ENCODE measurements at places on chromosomes 6 and 20.

DNA sequence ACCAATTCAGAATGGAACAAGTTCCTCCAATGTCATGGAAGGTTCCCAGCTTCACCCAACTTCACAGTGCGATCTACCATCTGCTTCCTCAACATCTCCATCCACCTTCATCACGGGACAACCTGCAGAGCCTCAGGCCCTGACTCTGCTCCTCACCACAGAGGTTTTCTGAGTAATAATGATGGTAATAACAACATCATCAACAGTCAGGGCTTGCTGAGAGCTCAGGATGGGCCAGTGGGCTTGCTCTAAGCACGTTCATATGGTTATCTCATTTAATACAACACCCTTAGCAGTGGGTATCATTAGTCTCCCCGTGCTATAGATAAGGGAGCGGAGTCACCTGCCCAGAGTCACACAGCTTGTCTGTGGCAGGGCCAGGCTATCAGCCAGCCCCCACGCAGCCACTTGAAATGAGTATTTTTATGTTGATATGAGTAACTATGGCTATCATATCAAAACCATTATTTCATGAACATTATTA lies 38.6 kb downstream of the PREX1 start:
- DNase-seq = no peak

GRCh38 chr6:21587961-21588480 lies 5.5 kb upstream of the SOX4 start:
- no peak for DNase-seq

- DNase-seq = no peak
Observed at GRCh38 chr6:33069021-33069738, 4.3 kb downstream of the HLA-DPA1 start.

- DNase-seq = no peak
Observed at GRCh38 chr6:169224185-169224695, 29.4 kb downstream of the THBS2 start.

GRCh38 chr6:40874495-40874894 lies 164.5 kb downstream of the UNC5CL start:
- no peak for DNase-seq

- no peak for DNase-seq
Observed at GRCh38 chr6:90502381-90502780, 84.5 kb downstream of the MAP3K7 start.

- DNase-seq = no peak
Observed at GRCh38 chr6:4039348-4039747, 39.6 kb downstream of the FAM217A start.

GRCh38 chr20:23193801-23194384 lies 107.8 kb upstream of the CD93 start:
- no peak for DNase-seq

DNA sequence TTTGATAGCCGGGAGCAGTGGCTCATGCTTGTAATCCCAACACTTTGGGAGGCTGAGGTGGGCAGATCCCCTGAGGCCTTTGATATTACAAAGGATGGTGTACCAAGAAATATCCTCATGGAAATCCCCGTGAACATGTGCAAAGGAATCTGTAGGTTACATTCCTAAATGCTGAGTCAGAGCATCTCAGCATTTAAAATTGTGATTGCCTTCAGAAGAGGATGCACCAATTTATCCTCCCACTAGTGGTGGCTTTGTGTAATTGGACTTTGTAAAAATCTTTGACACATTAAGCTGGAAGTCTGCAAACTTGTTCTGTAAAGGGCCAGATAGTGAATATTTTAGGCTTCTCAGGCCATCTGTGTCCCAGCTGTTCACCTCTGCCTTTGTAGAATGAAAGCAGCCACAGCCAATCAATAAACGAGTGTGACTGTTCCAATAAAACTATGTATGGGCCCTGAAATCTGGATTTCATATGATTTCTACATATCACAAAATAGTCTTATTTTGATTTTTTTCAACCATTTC lies 11.8 kb downstream of the TMEM14B start:
- no peak for DNase-seq

- DNase-seq = no peak
Observed at GRCh38 chr6:128413291-128413690, 107.1 kb downstream of the PTPRK start.

- no peak for DNase-seq
Observed at GRCh38 chr6:119148825-119149525, 70.5 kb upstream of the FAM184A start.

DNA sequence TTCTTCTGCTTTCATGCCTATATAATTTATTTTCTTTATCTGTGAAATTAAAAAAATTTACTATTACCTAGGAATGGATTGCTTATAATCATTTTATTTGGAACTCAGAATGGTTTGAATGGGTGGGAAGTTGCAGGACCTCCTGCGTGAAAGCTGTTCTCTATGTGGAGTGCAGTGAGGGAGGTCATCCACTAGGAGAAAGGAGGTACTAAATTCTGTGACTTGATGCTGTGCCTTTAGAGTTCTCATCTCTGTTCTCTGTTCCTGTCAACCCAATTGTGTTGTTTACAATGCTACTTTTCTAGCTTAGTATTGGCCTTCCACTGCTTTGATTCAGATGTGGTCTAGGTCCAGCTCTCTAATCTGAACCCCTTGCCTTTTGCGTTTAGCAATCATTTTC lies 65.0 kb upstream of the HIVEP1 start:
- DNase-seq = no peak

GRCh38 chr20:33490023-33490933 lies at the start of gene CBFA2T2:
CBFA2T2 (plus strand) TSS chr20:33490096; CDS start chr20:33490268, 172 bp downstream.
- no peak for DNase-seq

- no peak for DNase-seq
Observed at GRCh38 chr6:73830119-73830518, 134.1 kb downstream of the CD109 start.

- DNase-seq = no peak
Observed at GRCh38 chr6:1612974-1613306, 3.2 kb downstream of the FOXC1 start.

- DNase-seq = no peak
Observed at GRCh38 chr6:93318121-93318520, 101.2 kb downstream of the EPHA7 start.

GRCh38 chr6:169899481-169900145 lies 148.2 kb downstream of the ERMARD start:
- DNase-seq = no peak

DNA sequence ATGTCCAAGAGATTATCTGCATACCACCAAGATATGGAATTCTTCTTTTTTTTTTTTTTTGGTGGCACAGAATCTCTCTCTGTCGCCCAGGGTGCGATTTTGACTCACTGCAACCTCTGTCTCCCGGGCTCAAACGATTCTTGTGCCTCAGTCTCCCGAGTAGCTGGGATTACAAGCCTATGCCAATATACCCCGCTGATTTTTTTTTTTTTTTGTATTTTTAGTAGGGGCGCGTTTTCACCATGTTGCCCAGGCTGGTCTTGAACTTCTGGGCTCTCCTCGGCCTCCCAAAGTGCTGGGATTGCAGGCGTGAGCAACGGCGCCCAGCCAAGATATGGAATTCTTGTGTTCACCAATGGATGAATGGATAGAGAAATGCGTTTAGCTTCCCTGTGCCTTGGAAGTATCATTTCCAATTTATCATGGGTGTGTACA lies 31.0 kb downstream of the POM121L2 start:
- DNase-seq = no peak

GRCh38 chr20:45821947-45822346 lies 5.2 kb downstream of the TNNC2 start:
- no peak for DNase-seq

DNA sequence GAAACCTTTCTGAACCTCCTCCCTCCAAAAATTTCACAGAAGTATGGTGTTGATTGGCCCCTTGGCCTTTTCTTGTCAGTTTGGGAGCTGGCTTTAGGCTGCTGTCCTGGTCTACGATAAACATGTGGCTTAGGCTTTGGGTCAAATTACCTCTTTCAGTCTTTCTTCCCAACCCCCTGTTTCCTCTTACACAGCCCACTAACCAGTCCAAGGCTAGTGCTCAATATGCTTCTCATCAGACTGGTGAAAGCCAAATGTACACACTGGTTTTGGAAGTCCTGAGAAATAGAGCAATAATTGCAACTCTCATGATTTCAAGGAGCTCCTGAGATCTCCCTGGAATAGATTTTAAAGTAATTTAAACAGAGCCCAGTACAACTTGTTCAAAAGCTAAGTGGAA lies 933.7 kb upstream of the GJE1 start:
- DNase-seq = no peak

- DNase-seq = no peak
Observed at GRCh38 chr20:50821257-50821921, 26.5 kb downstream of the BCAS4 start.

GRCh38 chr6:84428300-84428907 lies 201.0 kb upstream of the CEP162 start:
- DNase-seq = no peak

DNA sequence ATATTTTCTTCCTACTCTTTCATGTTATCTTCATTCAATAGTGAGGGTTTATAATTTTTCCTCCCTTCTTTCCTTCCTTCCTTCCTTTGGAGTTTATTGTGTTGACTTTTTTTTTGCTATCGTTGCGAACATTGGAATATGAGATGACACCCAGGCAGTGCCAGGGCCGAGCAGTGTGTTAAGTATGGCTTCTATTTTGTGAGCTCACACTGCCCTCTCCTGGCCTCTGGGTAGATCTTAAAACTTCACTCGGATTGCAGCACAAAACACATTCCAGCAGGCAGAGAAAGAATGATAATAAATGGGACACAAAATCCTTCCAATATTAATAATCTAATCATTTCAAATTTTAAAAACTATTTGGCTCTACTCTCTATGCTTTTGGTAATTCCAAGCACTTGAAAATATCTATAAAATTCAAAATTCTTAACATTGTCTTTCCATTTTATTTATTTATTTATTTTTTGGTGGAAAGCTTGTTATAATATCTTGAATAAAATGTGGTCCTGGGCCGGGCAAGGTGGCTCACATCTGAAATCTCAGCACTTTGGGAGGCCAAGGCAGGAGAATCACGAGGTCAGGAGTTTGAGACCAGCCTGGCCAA lies 147.4 kb upstream of the OLIG3 start:
- peak; percentile 40 for DNase-seq

- no peak for DNase-seq
Observed at GRCh38 chr6:143248359-143248758, 187.7 kb downstream of the AIG1 start.

- DNase-seq = no peak
Observed at GRCh38 chr20:48463916-48464315, 363.9 kb downstream of the PREX1 start.

DNA sequence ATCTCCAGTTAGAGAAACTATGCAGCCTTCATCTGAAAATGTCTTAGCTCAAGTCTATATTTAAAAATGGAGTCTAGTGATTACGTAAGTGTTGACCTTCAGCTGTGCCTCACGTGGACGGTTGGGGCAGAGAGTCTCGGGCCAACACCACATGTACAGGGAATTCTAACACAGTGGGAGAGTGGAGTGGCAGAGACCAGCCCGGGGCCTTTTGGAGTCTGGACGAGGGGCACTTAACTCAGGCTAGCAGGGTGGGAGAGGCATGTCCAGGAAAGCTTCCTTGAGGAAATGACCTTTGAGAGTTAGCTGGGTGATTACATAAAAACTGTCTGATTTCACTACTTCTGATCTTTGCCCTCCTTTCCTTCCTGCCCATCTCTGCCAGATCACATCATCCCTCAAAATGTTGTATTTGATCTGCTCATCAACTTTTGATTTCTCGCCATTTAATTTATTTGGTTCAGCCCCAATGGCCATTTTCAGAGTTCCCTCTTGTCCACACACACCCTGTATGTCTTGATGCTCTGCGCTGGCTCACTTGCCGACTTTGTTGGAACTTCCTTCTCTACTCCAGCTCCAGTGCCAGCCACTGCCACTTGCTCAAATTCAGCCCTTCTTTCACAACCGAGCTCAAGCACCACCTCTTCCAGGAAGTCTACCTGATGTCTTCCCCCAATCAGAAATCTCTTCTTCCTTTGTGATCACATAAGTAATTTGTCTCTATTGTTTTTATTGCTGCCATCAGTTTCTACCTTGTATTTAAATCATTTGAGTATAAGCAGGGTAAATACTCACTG lies 2.6 kb downstream of the ARMC2 start:
- DNase-seq = no peak

DNA sequence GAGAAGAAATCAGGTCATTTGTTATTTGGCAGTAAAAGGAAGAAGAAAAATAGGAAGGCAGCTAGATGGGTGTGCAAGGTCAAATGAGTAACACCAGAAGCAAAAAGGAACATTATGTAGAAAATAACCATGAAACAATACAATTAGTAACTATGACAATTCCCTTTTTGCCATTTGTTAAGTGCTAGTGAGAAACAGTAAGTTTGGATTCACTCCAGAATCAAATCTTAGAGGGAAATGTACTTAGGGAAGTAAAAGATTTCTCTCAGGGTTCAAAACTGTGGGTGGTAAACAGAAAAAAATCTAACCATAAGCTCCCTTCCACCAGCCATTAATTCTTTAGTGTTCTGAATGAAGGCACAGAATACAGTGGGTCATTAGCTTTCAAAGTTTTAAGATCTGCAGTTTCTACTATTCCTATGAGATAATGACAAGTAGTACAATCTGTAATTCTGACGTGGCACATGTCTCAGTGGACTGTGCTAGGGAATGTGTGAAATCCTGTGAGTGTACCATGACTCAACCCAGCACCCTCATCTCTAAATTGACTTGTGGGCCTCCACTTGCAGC lies 17.1 kb downstream of the REPS1 start:
- DNase-seq = no peak

DNA sequence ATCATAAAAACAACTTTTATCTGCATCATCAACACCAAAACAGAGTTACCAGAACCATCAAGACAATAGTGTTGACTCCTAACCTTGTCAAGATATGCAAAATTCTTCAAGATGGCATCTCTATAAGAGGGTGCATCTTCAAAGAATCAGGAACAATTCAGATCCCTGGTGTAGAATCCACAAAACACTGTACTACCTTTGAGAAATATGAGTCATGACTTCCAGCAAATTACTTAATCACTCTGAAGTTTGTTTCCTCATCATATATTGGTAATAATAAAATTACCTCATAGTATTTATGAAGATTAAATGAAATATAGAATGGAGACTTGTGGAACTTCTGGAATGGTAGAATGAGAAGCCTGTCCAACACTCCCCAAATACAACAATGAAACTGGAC lies 221.3 kb upstream of the SUPT3H start:
- no peak for DNase-seq

DNA sequence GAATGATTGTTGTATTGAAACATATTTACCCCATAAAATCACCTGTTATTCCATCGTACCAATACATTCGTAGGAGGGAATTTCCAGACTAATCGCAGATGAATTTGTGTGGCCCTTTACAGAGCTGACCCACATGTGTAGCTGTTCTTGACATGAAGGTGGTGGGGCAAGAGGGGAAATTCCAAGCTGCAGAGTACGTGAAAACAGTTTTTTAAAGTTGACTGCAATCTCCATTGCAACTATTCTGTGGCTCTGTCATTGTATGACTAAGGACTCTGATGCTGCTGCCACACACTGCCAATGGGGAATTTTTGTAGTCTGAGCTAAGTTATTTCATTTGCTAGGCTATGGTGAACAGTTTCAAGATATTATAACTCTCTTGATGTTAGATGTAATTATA lies 46.4 kb upstream of the ADTRP start:
- no peak for DNase-seq

GRCh38 chr20:63330940-63331339 lies 30.2 kb downstream of the CHRNA4 start:
- DNase-seq = no peak

GRCh38 chr20:57434390-57434700 lies 43.1 kb downstream of the RBM38 start:
- no peak for DNase-seq

GRCh38 chr6:24197892-24198291 lies 71.9 kb downstream of the NRSN1 start:
- no peak for DNase-seq
